ENCODE measurements at places on chromosomes 11 and 22.

- no peak overlapping the region for H3K4me3 ChIP-seq
- H3K36me3 ChIP-seq, result peaks cover 22% of the 10 kb centered on the region
- no peaks in the 10 kb centered on the region for H3K27me3 ChIP-seq
- no peak overlapping the region for H3K27ac ChIP-seq
- H3K4me1 ChIP-seq, result no peaks in the 10 kb centered on the region
These were observed 128.3 kb downstream of the CRYBB2 start for GRCh38 chr22:25347752-25348102.

- H3K27me3 ChIP-seq, result no peaks in the 10 kb centered on the region
- H3K4me3 ChIP-seq, result no peak overlapping the region
- H3K36me3 ChIP-seq, result no peaks in the 10 kb centered on the region
These were observed 7.2 kb downstream of the UPK3A start for GRCh38 chr22:45291931-45292290.

- DNase-seq, result no peak
- H3K27me3 ChIP-seq, result no peaks in the 10 kb centered on the region
- H3K4me1 ChIP-seq, result no peaks in the 10 kb centered on the region
- H3K36me3 ChIP-seq, result no peaks in the 10 kb centered on the region
- H3K27ac ChIP-seq, result no peak overlapping the region
These were observed 212.5 kb upstream of the SEZ6L start for GRCh38 chr22:25956801-25957200.

GRCh38 chr11:32893343-32894148 lies 935 bp downstream of the QSER1 start:
- H3K27me3 ChIP-seq, result no peaks in the 10 kb centered on the region
- peak overlapping the region; percentile 91 for H3K4me3 ChIP-seq
- H3K36me3 ChIP-seq, result no peaks in the 10 kb centered on the region
- H3K4me1 ChIP-seq, result peaks cover 21% of the 10 kb centered on the region
- DNase-seq, result peak; percentile 34
- no peak overlapping the region for H3K27ac ChIP-seq

DNA sequence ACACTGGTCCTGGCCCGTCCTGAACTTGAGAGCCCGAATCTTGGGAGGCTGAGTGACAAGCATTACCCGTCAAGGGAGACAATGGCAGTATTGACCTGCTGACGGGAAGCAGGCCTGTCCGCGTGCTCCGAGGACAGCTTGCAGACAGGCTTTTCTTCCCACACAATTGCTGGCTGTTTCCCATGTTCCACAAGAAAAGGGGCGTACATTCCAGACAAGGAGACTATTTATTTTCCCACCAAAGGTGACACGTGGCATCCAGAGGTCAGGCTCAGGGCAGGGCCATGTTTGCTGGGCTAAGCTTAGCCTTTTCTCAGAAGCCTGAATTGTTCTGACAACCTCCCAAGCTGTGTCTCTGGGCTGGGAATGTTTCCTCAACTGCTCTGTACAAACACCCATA lies 86.9 kb upstream of the SPON1 start:
- H3K27ac ChIP-seq, result no peak overlapping the region
- H3K4me3 ChIP-seq, result no peak overlapping the region
- H3K4me1 ChIP-seq, result peaks cover 4% of the 10 kb centered on the region
- no peaks in the 10 kb centered on the region for H3K36me3 ChIP-seq
- H3K27me3 ChIP-seq, result no peaks in the 10 kb centered on the region

GRCh38 chr11:69950120-69950519 lies 128.0 kb upstream of the ANO1 start:
- no peaks in the 10 kb centered on the region for H3K4me1 ChIP-seq
- H3K27me3 ChIP-seq, result no peaks in the 10 kb centered on the region
- no peak for DNase-seq
- no peaks in the 10 kb centered on the region for H3K36me3 ChIP-seq
- no peak overlapping the region for H3K27ac ChIP-seq

GRCh38 chr11:87260811-87261210 lies 223.1 kb downstream of the TMEM135 start:
- no peak for DNase-seq
- H3K27me3 ChIP-seq, result no peaks in the 10 kb centered on the region
- peaks cover 29% of the 10 kb centered on the region for H3K4me1 ChIP-seq
- H3K36me3 ChIP-seq, result no peaks in the 10 kb centered on the region
- H3K27ac ChIP-seq, result no peak overlapping the region

DNA sequence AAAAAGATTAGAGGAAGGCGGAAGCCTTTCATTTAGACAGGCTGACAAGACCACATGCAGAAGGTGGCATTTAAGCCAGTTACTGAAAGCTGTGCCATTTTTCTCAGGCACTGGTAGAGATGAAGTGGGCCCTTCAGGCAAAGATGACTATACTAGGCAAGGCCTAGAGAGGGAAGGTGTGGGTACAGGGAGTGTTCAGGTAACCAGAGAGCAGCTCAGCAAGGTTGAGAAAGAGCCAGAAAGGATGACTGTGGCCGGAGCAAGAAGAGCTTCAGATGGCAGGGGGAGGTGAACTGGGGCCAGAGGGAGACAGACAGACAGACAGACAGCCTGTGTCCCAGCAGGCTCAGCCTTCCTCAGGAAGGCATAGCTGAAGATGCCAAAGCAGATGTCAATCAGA lies 88.1 kb upstream of the NARS2 start:
- DNase-seq, result no peak
- no peaks in the 10 kb centered on the region for H3K27me3 ChIP-seq
- no peaks in the 10 kb centered on the region for H3K36me3 ChIP-seq
- H3K4me3 ChIP-seq, result no peak overlapping the region
- H3K4me1 ChIP-seq, result no peaks in the 10 kb centered on the region
- no peak overlapping the region for H3K27ac ChIP-seq

DNA sequence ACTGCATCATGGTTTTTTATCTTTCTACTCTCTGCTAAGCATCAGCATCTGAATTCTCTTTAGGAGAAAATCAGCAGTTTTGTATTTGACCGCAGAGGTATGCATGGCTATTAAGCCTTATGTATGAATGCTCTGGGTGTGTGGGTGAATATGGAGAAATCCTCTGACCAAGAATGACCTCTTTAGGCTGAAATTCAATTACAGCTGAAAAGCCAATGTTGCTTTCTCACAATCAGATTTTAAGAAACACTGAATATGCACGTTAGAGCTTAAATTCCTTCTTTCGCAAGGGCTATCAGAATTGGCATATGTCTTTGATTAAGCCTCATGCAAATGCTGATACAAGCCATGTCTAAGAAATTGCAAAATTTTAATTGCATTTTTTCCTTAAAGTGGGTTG lies 43.2 kb downstream of the ARHGAP42 start:
- no peak overlapping the region for H3K27ac ChIP-seq
- H3K4me3 ChIP-seq, result no peak overlapping the region
- no peaks in the 10 kb centered on the region for H3K4me1 ChIP-seq
- no peak for DNase-seq
- no peaks in the 10 kb centered on the region for H3K36me3 ChIP-seq

DNA sequence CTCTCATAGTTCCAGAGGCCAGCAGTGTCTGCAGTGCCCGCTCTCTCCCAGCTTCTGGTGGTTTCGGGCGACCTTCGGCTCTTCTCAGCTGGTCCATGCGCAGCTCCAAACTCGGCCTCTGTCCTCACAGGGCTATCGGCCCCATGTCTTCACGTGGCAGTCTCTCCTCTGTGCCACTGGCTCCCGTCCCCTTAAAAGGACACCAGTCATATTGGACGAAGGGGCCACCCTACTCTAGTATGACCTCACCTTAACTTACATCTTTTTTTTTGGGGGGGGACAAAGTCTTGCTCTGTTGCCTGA lies 13.8 kb downstream of the LTO1 start:
- no peaks in the 10 kb centered on the region for H3K27me3 ChIP-seq
- DNase-seq, result no peak
- peaks cover 8% of the 10 kb centered on the region for H3K36me3 ChIP-seq
- no peak overlapping the region for H3K27ac ChIP-seq
- H3K4me1 ChIP-seq, result peaks cover 6% of the 10 kb centered on the region

DNA sequence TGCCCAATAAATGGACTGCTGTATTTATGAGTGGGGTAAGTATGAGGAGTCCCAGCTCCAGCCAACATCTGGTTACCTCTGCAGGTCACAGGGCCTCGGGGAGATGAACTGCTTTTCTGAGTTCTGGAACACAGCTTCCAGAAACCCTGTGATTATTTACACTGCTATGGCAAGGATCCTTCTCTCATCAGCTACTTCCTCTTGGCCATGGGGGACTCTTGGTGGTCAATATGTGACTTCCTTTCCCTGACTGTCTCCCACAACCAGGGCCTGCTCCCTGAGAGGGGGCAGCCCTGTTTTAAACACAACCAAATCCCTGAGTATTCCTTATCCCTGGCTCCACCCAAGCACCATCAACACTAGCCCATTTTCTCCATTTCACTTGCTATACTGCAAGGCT lies 10.0 kb downstream of the RHOG start:
- H3K27me3 ChIP-seq, result no peaks in the 10 kb centered on the region
- no peak overlapping the region for H3K27ac ChIP-seq
- no peak for DNase-seq

DNA sequence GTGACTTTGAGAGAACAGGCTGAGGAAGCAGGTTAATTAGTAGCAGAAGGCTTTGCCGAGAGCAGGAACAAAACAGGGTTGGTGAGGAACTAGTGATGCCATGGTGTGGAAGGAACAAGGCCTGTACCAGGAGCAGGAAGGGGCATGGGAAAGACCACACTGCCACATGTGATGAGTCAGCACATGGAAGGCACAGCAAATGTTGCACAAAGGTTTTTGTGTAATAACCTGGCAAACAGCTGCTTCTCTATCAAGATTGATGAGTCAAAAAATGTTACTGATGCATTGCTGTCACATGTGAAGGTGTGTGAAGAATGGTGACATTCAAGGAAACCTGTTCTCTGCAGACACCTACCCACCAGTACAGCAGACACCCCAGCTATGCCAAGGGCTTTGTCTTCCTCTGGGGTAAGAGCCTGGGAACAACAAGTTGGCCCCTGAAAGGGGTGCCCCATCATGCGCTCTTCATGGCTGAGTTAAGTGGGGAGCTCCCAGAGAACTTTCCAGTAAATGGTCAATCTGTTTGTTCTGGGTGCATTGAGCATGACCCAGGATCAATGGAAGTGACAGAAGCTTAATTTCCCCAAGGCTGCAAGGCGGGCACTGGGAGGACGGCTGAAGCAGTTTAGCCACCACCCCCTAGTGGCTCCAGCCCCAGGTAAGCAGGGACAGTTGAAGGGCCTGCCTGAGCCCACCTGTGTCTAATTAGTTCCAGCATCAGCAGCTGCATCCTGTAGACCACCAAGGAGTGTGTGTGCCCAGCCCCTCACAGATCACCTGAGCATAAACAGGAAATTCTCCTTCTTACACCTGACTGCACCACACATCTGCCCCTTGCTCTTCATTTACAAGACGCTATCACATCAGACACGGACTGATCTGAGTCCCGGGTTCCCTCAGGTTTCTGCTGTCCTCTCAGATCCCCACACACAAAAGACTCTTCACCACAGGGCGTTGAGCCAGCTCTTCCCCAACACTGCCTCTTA lies 47.6 kb downstream of the GGTLC2 start:
- H3K27me3 ChIP-seq, result no peaks in the 10 kb centered on the region
- no peaks in the 10 kb centered on the region for H3K36me3 ChIP-seq
- no peak overlapping the region for H3K27ac ChIP-seq
- DNase-seq, result no peak
- H3K4me1 ChIP-seq, result no peaks in the 10 kb centered on the region

DNA sequence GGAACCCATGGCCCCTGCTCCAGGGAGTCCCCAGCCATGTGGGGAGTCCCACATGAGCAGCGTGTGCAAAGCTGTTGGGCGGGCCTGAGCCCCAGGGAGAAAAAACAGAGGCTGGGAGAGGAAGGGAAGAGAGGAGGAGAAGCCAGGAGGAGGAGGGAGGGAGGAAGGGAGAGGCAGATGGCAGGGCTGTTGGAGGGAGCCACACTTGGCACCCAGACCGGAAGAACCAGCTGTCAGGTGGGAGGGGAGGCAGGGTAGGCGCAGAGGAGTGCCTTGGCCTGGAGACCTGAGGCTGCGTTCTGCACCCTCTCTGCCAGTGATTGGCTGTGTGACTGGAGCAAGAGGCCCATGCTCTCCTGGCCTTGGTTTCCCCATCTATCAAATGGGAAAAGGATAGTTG lies 6.7 kb downstream of the SYNGR1 start:
- no peak overlapping the region for H3K4me3 ChIP-seq
- no peaks in the 10 kb centered on the region for H3K27me3 ChIP-seq
- H3K27ac ChIP-seq, result no peak overlapping the region
- DNase-seq, result no peak

DNA sequence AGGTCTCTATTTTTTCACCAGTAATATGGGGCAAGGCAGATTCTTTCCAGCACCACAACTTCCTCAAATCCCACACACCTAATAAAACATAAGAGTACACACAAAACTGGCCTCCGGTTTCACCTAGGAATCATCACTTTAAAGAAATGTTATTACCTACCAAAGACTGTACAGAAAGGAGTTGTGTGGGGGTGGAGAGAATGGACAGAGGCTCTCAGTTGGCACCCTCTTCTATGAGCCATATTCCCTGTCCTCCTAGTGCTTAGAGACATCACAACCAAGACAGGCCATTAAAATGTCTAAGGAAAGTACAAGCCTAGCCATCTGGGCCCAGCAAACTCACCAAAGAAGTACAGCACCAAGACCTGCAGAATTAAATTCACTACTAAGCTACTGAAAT lies 56.1 kb downstream of the RBFOX2 start:
- peaks cover 54% of the 10 kb centered on the region for H3K4me1 ChIP-seq
- H3K36me3 ChIP-seq, result no peaks in the 10 kb centered on the region
- H3K4me3 ChIP-seq, result no peak overlapping the region
- H3K27me3 ChIP-seq, result no peaks in the 10 kb centered on the region
- DNase-seq, result no peak

DNA sequence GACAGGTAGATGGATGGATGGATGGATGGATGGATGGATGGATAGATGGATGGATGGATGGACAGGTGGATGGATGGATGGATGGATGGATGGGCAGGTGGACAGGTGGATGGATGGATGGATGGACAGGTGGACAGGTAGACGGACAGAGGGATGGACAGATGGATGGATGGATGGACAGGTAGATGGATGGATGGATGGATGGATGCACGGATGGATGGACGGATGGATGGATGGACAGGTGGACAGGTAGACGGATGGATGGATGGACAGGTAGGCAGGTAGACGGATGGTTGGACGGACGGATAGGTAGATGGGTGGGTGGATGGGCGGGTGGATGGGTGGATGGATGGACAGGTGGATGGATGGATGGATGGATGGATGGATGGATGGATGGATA lies 24.3 kb downstream of the PDGFB start:
- H3K4me3 ChIP-seq, result no peak overlapping the region
- no peaks in the 10 kb centered on the region for H3K27me3 ChIP-seq
- H3K27ac ChIP-seq, result no peak overlapping the region
- H3K4me1 ChIP-seq, result no peaks in the 10 kb centered on the region
- no peak for DNase-seq
- no peaks in the 10 kb centered on the region for H3K36me3 ChIP-seq

All from adrenal gland (tissue), 19 donors.